NCI-H146 (cell line): ENCODE measurements at places on chromosomes 4 and X.

- no peak for DNase-seq
These were observed 2.3 kb upstream of the AMBN start for GRCh38 chr4:70589785-70590184.

- DNase-seq: no peak
These were observed 43.5 kb upstream of the ZNF330 start for GRCh38 chr4:141177171-141177570.

- DNase-seq: no peak
These were observed 169.9 kb downstream of the SLIT2 start for GRCh38 chr4:20421603-20421985.

DNA sequence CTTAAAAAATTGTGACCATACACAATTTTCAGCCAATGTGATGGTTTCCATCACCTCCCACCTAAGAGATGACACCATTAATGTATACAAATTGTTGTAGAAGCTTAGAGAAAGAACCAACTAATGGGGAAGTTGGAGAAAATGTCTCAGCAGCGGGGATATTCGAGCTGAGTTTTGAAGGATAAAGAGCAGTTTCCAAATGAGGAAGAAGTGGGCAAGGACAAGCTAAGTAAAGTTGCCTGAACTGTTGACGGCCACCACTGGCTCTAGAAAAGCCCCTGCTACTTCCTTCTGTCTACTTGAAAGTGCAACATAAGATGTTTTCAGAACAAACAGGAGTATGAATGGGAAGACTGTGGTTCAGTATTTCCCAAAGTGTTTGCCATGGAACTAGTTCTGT, 92.0 kb downstream of the CHRNA9 start:
- no peak for DNase-seq

DNA sequence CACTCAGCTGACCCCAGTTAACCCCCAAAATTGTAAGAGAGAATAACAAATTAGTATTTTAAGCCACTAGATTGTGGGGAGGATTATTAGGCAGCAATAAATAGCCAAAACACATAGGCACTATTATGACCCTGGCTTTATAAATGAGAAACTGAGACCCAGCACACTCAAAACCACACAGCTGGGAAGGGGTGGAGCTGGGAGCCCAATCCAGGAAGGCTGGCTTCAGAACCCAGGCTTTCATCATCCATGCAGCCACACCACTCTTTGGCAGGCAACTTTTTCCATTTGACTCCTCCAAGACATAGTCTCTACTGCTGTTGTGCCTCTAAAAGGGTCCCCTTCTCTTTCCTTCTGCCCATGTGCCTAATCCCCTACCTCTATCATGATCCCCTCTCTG, 253.8 kb downstream of the DHX15 start:
- DNase-seq: no peak

GRCh38 chrX:55867181-55867651, 149.7 kb downstream of the RRAGB start:
- no peak for DNase-seq

GRCh38 chr4:155906554-155907247, 3.2 kb downstream of the TDO2 start:
- DNase-seq: no peak

DNA sequence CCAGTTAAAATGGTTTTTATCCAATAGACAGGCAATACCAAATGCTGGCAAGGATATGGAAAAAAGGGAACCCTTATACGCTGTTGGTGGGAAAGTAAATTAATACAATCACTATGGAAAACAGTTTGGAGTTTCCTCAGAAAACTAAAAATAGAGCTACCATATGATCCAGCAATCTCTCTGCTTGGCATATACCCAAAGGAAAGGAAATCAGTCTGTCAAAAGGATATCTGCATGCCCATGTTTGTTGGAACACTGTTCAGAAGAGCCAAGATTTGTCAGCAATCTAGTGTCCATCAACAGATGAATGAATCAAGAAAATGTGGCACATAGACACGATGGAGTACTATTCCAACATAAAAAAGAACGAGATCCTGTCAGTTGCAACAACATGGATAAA, 91.0 kb upstream of the SH3RF1 start:
- no peak for DNase-seq

DNA sequence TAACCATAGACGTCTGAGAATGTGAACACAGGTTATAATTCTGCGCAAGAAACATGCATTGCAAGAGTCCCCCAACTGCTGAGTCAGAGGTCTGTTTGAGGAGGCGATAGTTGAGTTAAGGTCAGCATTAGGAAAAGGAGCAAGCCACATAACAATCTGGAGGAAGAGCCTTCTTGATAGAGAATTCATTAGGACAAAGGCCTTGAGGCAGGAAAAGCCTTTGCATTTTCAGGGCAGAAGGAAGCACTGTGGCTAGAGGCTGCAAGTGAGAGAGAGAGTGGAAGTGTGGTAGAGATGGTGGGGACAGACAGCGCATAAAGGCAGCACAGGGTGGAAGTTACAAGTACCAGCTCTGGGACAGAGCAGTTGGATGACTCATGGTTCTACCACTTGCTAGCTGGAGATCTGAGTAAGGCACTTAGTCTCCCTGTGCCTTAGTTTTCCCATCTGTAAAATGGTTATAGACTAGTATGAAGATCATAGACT, 125.8 kb upstream of the LNX1 start:
- no peak for DNase-seq

DNA sequence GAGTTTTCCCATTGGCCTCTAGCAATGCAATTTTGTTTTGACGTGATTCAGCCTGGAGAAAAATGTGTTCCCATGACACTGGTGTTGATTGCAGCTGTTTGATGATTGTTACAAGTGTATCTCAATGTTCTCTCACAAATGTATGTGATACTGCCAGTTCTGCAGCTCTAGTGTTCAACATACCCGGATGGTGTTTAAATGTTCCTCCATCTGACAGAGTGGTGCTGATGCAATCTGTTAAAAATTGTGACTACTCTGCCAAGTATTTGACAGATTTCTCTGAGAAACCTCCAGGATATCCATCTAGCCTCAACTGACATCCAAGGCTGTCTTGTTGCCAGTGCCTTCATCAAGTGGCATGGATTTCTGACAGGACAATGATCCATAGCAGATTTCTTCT, 657.2 kb upstream of the DIAPH2 start:
- DNase-seq: no peak

- no peak for DNase-seq
These were observed 12.3 kb upstream of the REPS2 start for GRCh38 chrX:16934185-16934584.

DNA sequence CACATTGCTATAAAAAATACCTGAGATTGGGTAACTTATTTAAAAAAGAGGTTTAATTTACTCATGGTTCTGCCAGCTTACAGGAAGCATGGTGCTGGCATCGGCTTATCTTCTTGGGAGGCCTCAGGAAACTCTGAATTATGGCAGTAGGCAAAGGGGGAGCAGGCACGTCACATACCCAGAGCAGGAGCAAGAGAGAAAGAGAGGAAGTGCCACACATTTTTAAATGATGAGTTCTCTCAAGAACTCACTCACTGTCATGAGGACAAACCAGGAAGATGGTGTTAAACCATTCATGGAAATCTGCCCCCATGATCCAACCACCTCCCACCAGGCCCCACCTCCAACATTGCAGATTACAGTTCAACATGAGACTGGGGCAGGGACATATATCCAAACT, 10.0 kb upstream of the AFF1 start:
- DNase-seq: no peak

DNA sequence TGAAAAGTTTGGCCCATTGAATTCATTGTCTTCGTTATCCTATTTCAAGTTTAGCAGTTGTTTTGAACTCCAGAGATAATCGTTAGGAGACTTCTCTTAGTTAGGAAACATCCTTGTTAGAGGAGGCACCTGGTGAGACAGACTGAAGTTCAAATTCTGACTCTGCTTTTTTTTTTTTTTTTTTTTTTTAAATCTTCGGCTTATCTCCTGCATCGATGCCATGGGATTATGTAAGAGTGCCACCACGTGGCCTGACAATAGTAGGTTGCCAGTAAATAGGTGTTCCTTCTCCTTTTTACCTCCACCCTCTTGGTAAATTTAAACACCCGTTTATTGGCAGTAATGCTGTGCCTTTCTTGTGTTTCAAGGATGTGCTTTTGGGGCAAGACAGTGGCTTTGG, 149.3 kb downstream of the SOWAHB start:
- peak; percentile 45 for DNase-seq

DNA sequence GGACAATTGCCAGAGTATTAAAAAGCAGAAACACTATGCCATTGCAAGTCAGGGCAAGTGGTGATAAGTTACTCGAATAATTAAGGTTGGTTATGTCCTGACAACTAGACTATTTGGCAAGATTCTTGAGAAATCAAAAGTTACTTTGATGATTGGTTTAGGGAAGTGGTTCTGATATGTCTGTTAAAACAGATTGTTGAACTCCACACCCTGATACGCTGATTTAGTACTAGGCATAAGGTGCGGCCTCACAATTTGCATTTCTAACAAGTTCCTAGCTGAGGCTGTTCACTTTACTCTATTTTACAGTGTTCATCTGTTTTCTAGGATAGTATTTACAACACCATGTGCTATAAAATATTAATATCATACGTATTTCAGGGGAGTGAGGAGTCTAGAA, 12.5 kb downstream of the GABRA4 start:
- DNase-seq: no peak

GRCh38 chrX:12971282-12972003, 3.5 kb upstream of the TMSB4X start:
- DNase-seq: no peak

DNA sequence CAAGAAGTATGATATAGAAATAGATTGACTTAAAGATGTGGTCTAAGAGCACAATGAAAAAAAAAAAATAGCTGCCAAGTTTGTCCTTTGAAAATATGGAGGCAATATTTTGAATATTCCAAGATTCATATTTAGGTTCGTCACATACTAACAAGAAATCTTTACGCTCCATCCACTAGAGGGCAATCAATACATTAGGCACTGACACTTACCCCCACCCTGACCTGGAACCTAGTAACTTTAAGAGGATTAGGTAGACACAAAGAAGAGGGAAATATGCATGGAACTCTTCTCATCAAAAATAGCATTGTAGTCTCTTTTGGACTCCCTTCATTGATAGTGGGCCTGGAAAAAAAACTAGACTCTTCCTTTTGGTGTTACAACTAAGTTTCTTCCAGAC, 1108.1 kb downstream of the PCDH19 start:
- peak; percentile 4 for DNase-seq

- DNase-seq: no peak
These were observed 61.7 kb upstream of the CAMK2D start for GRCh38 chr4:113823291-113823659.

DNA sequence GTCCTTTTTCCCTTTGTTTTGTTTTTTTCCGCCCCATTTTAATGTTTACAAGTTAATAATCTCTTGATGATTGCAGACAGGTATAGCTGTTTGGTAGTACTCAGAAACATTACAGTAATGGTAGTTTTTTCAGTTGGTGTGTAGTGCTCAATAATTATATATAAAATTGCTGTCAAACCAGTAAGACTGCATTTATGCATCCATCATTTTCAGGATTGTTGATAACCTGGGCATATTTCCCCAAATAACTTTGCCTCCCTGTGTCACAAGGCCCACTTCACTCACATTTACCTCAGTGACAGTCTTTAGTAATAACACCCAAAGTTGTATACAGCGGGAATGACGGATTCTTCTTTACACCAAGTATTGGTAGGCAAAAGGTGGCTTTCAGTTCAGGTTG, 16.1 kb downstream of the ARFIP1 start:
- DNase-seq: no peak

DNA sequence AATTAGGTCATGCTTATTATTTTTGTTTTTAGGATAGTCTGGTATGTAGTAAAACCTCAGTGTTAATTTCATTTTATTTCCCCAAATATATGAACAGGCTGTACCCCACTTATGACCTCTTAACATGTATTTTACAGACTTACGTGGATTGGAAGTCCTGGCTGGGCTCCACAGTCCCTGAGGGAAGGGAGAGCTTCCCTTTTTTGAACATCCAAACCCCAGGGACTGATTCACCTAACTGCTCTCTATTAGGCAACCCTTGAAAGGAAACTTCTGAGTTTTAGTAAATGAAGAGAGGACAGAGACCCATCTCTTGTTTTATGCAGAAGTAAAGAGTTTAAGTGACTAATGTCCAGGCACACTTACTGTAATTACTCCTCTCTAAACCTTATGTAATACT, 233.1 kb upstream of the SPRY1 start:
- no peak for DNase-seq

- no peak for DNase-seq
These were observed 58.5 kb upstream of the NAP1L5 start for GRCh38 chr4:88756149-88756548.
